GM04503 (cell line): ENCODE measurements at places on chromosomes 6 and 20.

DNA sequence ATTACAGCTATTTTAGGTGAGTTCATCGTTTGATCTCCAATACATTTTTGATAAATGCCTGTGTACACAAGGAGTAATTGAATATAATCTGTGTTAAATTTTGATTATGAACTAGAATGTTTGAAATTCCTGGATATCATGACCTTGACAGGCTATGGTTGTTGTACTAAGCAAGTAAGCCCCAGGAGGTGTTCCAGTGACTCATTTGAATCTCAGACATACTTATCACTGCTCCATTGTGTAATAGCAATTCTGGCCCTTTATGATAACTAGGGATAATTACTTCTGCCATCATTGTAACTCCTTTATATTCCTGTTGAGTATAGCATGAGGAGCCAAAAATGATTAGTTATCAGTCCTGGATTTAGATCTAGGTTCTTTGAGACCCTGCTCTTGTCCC, 1424.6 kb upstream of the ADGRB3 start:
- no peak for DNase-seq

GRCh38 chr20:2300420-2300819, 4.6 kb downstream of the TGM3 start:
- DNase-seq, result no peak

DNA sequence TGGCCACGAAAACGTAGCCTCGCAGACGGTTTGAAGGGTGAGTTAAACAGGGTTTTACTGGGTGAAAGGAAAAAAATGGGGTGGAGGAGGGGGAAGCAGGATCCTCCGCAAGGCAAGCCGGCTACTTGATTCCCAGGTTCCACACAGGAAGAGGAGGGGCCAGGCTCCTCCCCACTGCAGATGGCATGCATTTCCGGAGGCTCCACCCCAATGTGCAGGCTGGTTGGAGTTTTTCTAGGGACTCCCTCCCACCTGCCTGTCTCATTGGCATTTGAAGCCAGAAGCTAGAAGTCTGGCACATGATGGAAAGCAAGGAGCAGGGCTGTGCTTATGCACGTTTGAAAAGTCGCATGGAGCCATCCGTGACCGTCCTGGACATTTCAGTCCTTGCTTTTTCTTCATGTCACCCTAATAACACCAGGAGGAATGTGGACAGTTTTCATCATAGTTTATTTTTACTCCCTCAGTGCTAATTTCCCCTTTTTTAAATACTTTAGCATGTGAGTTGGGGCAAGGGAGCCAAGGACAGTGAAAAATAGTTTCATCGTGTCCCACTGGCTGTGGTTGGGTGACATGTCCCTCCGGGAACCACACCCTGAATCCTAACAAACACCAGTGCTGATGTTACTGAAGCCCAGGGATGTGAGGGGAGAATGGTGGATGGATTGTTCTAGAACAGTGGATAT, 100.1 kb upstream of the INSM1 start:
- no peak for DNase-seq

GRCh38 chr6:53725791-53726575, 60.4 kb upstream of the KLHL31 start:
- no peak for DNase-seq

GRCh38 chr6:140988780-140989179, 1143.9 kb upstream of the GJE1 start:
- peak; percentile 32 for DNase-seq

GRCh38 chr6:84228198-84228543, 728 bp upstream of the CEP162 start:
- no peak for DNase-seq

- DNase-seq, result no peak
These were observed 124.7 kb downstream of the CD24 start for GRCh38 chr6:106849676-106850332.

GRCh38 chr6:147579667-147580066, 71.2 kb downstream of the SAMD5 start:
- DNase-seq, result no peak

- DNase-seq, result no peak
These were observed 36.3 kb downstream of the ZNF133 start for GRCh38 chr20:18324596-18325089.

GRCh38 chr6:72672906-72673305, 51.0 kb downstream of the KCNQ5 start:
- DNase-seq, result no peak

DNA sequence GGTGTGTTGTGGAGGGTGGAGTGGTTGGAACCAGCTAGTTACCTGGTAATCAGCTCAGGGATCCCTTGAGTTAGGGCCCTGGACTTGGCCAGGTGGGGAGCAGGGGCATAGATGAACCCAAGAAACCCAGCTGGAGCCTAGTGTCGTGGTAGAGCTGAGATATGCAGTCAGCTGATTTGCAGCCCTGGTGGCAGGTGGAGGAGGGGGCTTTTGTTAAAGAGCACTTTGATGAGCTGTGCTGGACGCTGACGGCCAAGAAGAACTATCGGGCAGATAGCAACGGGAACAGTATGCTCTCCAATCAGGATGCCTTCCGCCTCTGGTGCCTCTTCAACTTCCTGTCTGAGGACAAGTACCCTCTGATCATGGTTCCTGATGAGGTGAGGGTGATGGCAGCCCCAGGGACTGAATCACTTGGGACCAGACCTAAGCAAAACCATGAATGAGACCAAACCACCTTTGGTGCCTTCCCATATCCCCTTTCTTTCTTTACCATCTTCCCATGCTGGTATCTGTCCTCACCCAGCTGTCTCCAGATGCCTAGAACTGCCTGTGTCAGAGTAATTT, 12.7 kb downstream of the DEF6 start:
- no peak for DNase-seq

- no peak for DNase-seq
These were observed 13.2 kb downstream of the STX16 start for GRCh38 chr20:58664331-58664730.

- DNase-seq, result no peak
These were observed 496.0 kb upstream of the ADGRB3 start for GRCh38 chr6:68139130-68139529.

GRCh38 chr6:116070616-116071389, 10.1 kb upstream of the FRK start:
- DNase-seq, result no peak

DNA sequence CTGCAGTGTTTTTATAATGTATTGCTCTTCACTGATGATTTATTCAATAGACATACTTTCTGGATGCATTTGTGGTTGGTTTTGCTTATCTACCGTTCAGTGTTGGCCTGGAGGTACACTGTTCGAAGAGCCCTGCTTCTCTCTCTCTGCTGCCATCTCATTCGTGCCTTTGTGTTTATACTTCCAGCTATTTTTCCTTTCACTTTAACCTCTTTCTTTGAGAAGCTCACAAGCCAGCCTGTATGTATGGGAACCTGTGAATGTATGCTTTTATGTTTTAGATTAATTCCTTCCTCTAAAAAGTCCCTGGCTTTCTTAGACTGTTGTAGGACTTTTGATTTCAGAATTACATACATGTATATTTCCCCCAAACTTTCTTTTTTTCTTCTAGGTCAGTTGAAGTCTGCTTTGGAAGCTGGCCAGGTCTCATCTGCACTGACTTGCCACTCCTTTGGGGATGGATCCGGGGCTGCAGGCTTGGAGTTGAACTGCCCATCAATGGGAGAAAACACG, 83.0 kb downstream of the SCAND1 start:
- DNase-seq, result no peak

GRCh38 chr6:158103228-158103627, 64.8 kb downstream of the SERAC1 start:
- DNase-seq, result no peak

DNA sequence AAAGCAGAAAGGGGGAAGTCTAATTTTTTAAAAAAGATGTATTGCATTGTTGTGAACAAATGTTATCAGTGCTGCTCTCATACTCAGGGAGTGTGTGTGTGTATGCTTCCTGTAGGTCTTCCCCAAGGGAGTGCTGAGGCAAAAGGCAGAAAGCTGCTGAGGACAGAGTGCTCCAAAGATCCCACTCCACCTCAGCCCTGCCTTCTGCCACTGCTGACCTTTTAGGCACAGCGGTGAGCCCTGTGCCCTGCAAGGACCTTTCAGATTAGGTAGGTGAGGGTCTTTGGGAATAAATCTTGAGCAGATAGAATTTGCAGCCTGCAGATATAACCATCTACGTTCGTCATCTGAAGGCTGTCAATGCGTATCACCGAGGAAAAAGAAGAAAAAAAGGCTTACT, 756.4 kb upstream of the MMS22L start:
- no peak for DNase-seq

DNA sequence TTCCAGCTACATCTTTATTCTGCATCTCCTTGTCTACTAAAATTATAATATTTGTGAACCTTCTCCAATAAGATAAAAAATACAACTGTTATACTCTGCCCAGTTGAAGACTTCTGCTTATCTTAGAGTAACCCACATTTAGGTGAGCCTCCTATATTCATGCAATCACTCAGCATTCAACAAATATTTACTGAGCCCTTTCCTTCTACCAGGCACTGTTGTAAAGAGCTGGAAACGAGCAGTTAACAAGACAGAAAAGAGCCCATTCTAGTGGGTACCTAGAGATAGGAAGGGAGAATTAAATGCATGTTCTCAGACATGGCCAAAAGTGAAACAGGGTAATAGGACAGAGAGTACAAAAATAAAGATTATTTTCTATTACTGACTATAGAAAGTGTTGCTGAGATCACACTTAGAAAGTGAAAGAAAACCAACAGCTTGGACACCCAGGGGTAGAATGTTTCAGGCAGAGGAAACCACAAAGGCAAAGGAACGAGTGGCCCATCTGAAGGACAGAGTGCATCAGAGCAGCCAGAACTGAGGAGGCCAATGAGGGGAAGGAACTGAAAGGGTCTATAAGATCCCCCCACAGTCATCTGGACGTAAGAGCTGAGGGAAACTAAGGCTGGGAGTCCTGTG, 50.8 kb upstream of the SMLR1 start:
- DNase-seq, result no peak

- no peak for DNase-seq
These were observed at the start of gene PHF10 for GRCh38 chr6:169724494-169725124. TSS of gene PHF10 (minus strand) at chr6:169724500. CDS start at chr6:169723931, 569 bp downstream.

DNA sequence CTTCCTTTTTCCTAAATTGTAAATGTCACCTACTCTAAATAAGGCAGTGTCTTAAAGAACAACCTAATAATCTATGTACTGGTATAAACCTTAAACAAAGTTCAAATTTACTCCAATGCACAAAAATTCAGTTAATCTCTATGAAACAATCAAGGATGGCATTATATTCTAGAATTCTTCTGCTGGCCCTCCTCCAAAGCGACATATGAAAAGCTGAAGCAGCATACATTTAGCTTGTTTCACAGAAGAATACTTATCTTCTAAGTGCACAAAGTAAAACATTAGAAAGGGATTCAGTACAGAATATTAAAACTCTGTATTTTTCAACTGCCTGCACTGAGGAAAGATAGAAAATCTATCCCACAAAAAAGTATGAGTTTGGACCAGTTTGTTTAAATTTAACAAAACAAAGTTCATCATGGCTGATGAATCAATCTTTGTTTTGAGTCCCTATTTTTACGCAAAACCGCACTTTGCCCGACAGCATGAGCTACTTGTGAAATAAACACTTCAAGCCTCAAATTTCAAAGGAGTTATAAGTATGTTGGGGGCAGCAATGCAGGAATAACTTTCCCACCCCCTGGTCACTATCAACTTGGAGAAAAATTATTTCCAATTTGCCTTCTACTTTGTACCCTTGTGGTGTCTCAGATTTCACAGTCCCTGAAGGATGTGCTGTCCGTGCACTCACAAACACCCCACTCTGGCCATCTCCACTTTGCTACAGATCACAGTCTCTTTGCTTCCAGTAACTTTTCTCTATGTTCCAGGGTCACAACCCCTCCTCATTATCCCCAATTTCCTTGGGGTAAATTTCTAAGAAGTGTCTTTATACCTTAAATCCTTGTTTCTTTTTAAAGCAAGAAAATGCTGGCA, 238.2 kb downstream of the PRKN start:
- DNase-seq, result no peak

DNA sequence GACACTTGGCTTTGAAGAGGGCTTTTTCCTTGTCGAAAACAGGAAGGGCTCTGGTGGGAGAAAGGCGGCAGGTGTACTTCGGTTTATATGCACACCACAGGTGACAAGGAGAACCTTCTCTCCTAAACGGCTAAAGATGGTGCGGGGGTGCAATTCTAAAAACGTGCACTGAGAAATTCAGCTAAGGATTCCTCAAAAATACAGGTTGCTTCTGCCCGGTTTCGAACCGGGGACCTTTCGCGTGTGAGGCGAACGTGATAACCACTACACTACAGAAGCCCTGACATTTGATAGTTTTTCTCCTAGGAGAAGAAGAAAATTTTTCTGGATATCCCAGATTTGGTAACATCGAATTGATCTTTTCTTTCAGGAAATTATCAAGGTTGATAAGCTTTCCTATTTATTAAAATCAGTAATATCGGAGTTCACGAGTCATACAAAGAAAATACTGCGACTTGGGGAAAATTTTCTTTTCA, 32.0 kb downstream of the POM121L2 start:
- DNase-seq, result no peak

DNA sequence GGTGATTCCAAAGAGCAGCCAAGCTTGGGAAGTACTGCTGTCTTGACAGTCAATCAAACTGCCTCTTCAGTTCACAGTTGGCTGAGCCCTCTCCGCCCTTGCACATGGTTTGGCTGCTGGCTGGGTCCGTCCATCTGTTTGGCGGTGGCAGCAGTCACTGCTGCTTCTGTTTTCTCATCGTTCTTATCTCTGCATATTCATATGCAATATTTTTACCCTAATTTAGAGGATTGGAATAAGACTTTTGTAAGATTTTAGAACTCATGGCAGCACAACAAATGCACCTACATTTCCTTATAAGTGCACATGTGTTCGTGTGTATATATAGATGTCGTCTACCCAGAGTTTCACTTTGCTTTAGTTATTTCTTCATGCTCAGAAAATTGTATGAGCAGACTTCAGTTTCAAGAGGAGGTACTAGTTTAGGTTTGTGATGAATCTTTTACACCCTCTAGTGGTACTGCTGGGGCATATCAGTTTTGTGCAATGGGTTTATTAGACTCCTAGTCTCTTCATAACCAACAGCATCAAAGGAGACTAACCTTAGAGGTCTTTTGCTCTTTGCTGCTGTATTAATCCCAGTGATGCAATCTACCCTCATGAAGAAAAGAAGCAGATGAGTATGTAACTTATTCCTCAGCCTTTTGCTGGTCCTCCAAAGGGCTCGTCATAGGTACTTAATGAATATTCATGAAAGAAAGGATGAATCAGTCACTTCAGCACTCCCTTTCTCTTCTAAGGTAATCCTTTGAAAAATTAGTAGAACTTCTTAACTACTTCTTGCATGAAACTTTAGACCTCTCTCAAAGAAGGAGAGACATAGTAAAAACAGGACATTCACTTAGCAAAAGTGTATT, 44.3 kb downstream of the KHDC1L start:
- DNase-seq, result peak; percentile 53

- DNase-seq, result no peak
These were observed 65.0 kb upstream of the MOCS1 start for GRCh38 chr6:39999006-39999867.

DNA sequence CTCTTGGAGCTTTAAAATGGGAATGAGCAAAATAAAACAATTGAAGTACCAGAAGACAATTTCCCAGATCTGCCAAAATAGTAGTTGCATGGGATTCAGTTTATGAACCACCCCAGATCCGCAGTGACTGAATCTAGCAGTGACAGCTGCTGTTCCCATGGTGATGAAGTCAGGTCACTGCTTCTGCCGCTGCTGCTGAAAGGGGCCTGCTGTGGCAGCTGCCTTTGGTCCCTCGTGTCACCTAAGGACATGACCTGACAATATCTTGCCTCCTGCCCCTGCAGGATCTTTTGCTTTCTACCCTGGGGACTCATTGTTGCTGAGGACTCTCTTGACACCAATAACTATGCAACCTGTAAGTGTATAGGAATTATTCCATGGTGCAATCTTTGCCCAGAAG, 34.3 kb upstream of the OGFRL1 start:
- no peak for DNase-seq

- no peak for DNase-seq
These were observed 27.1 kb downstream of the RAB44 start for GRCh38 chr6:36724514-36725390.
